ENCODE measurements at places on chromosomes 2 and 18.

GRCh38 chr2:110804915-110805314 lies 72.5 kb downstream of the ACOXL start:
- DNase-seq, result peak; percentile 49

DNA sequence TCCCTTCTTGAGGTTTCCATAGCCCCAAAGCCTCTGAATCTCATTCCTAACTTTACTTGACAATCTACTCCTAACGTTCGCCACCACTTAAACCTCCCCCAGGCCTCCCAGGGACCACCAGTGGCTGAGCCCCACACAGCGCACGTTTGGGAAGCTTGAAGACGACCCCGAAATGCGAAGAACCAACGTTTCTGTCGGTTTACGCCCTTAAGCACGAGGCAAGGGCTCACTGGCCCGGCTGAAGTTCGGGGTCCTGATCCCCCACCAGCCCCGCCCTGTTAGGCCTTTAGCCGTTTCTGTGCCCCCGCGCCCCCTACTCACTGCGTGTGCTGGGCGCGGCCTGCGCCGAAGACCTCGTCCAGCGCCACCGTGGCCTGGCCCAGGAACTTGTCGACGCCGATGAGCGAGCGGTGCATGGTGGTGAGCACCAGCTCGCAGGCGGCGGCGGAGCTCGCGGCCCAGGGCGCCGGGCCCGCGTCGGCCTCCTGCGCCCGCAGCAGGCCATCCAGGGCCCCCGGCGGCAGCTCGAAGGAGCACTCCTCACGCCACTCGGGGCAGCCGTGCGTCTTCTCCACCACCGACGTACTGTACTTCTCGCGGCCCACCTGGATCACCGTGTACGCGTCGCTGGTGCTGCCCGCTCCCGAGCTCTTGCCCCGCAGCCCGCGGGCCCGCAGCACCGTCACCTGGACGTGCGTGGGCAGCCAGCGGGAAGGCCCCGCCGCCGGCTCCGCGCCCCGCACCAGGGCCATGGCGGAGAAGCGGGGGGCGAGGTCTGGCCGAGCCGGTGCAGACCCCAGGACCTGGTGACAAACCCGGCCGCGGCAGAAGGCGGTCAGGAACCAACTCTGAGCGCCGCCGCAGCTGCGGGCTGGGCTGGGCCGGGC lies 479 bp downstream of the RAB11FIP5 start:
- peak; percentile 34 for DNase-seq

GRCh38 chr2:241184901-241185300 lies 3.6 kb upstream of the ANO7 start:
- DNase-seq, result no peak

DNA sequence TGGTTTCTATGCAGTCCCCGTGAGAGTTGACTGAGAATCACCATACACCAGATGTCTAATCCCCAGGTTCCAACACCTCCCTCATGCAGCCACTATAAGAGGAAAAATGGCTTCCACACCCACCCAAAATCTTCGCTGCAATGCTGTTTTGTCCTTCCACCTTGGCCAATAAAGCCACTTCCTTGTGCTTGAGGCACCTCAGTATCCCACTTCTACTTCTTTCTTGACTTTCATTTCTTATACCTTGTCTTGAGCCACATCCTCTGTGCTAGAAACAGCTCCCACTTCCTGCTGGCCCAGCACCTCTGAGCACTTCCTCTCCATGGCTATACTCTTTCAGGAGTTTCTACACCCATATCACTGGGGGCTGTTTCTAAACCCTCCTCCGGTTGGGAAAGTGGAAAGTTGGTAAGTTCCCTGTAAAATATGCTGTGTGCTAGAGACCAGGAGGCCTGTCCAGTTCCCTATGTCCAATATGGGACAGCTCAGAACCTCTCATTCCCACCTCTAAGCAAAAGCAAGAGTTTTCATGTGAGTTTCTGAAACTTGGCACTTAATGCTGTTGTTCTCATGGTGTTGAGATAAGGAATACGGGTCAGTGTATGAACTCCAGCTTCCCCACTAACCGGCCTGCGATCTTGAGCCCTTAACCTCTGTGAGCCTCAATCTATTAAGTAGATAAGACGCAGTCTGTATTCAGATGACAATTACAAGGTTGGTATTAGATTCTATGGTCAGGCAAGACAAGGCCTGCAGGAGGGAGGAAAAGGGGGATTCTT lies 209.1 kb upstream of the ID2 start:
- no peak for DNase-seq

GRCh38 chr2:161199912-161200701 lies 39.9 kb downstream of the TANK start:
- no peak for DNase-seq

- DNase-seq, result no peak
These were observed 790.6 kb downstream of the NRXN1 start for GRCh38 chr2:50241282-50241681.

- no peak for DNase-seq
These were observed 58.0 kb downstream of the TMEM163 start for GRCh38 chr2:134660626-134661402.
